ENCODE measurements at places on chromosomes 1 and 21. TPM values are rescaled to one million over a fixed set of nuclear protein-coding genes. Genes with fewer than 3 reads are reported as not detected.

The TNFSF4 gene
- total RNA-seq: 2.6 TPM

The EBNA1BP2 gene
- 60.9 TPM for total RNA-seq

The F13B gene
- total RNA-seq: not detected

The WDR47 gene
- 31.3 TPM for total RNA-seq

The CD84 gene
- 6.7 TPM for total RNA-seq

The E2F2 gene
- total RNA-seq: 0.08 TPM

- ATAC-seq: no peak
Observed at GRCh38 chr1:43843684-43844083, 89.9 kb upstream of the ARTN start.

GRCh38 chr1:45395051-45395450 is 54.8 kb upstream of the MUTYH start:
- ATAC-seq: no peak

DNA sequence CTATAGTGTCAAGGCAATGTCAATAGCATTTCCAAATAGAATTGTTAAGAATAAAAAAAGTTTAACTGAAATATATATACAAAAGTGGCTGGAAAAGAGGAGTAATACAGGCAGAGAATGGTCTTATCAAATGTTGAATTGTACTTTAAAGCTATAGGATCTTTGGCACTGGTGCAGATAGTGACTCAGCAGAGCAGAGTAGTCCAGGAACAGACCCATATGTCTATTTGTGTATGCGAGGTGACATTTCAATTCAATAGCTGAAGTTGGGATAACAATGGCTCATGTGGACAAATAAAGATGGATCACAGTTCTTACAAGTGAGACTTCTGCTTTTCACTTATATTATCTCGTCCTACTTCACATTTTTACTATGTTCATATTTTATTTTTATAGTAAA is 543.0 kb upstream of the B3GALT2 start:
- no peak for ATAC-seq

DNA sequence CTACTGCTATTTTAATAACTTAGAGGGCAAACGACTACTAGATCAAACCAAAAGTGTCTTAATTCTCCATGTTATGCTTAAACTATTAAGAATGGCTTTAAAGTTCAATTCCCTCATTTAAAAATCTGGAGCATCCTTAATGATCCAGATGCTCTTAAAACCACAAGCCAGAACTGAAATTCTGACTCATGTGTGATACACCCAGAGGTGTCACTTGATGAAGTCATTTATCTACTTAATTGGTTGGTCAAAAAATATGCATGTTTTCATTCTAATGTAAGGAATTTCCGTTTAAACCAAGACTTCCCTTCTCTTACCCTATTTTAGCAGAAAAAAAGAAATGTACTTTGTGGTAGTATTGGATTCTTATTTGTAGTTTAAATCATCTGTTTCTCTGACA is 1261.2 kb upstream of the B3GALT2 start:
- no peak for ATAC-seq

- ATAC-seq: no peak
Observed at GRCh38 chr1:52111492-52111891, 30.4 kb upstream of the ZFYVE9 start.

DNA sequence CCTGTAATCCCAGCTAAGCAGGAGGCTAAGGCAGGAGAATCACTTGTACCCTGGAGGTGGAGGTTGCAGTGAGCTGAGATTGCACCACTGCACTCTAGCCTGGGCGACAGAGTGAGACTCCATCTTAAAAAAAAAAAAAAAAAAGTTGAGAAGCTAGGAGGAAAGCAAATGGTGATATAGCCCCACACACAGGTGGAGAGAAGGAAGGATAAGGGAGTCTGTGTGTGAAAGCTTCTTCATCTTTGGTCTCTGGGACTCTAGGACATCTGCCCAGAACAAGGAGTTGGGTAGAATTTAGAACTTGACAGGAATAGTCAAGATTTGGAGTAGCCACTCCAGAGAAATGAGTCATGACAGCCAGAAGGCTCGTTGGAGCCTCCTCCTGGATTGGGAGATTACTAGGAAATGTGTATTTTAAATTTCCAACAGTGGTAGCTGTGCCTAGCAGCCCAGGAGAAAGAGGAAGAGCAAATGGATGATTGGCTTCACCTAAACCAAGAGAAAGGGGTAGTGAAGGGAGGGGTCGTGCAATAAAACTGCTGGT is 19.9 kb downstream of the NPL start:
- no peak for ATAC-seq

All from gastroesophageal sphincter (tissue), 4 donors.